ENCODE measurements at places on chromosomes 2 and 18. TPM values are rescaled to one million over a fixed set of nuclear protein-coding genes. Genes with fewer than 3 reads are reported as not detected.

GRCh38 chr2:141554810-141555209 is 576.0 kb downstream of the LRP1B start:
- no peak for DNase-seq

GRCh38 chr2:196131384-196131937 is 39.9 kb downstream of the STK17B start:
- peak; percentile 71 for DNase-seq

ALK gene
- total RNA-seq, result not detected

DNA sequence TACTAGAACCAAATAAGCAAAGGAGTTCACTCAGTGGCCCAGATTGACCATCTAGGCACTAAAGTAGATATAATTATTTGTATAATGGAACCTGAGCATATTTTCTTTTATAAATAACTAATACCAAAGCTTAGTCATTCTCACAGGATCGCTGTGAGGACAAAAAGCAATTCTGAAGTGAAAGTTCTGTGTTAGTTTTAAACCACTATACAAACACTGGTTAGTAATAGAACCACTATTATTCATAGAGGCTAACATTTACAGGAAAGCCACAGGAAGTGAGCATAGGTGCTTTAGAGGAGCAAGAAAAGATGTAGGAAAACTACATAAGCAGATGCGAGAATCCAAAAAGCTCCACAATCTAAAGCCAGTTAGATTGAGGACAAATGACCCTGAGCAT is 364.7 kb downstream of the XIRP2 start:
- DNase-seq, result no peak

GPR75 gene
- 2.0 TPM for total RNA-seq

IL1RN gene
- total RNA-seq, result 1.2 TPM

DNA sequence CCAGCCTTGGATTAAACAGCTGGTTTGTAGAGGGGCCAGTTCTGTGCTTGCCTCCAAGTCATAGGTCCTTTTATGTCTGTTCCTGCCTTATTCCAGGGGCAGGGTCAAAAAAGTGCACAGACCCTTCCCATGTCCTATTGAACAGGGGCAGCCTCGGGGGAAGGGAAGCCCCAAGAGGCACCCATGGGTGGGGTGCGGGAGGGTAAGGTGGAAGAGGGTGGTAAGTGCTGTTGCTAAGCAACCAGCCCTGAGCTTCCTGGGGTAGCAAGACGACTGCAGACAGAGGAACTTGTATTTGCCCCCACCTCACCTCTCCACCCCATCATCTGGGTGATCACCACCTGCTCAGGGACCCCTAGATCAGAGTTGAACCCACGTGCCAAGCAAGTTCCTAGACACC is 7.7 kb downstream of the DNMT3A start:
- no peak for DNase-seq

Data from CD8-positive, alpha-beta memory T cell (primary cell).